ENCODE measurements at places on chromosomes 7 and 10. TPM values are rescaled to one million over a fixed set of nuclear protein-coding genes. Genes with fewer than 3 reads are reported as not detected.

GRCh38 chr10:114012650-114013049 lies 31.0 kb upstream of the ADRB1 start:
- no peaks in the 10 kb centered on the region for H3K36me3 ChIP-seq
- H3K4me3 ChIP-seq = no peak overlapping the region
- no peaks in the 10 kb centered on the region for H3K4me1 ChIP-seq
- H3K27ac ChIP-seq = no peak overlapping the region
- DNase-seq = no peak
- H3K27me3 ChIP-seq = no peaks in the 10 kb centered on the region

- no peak overlapping the region for H3K27ac ChIP-seq
- no peak for DNase-seq
- no peaks in the 10 kb centered on the region for H3K36me3 ChIP-seq
- H3K4me1 ChIP-seq = no peaks in the 10 kb centered on the region
- no peak overlapping the region for H3K4me3 ChIP-seq
- H3K27me3 ChIP-seq = no peaks in the 10 kb centered on the region
Observed at GRCh38 chr10:62545160-62546066, 171.2 kb downstream of the ZNF365 start.

GRCh38 chr7:70710011-70710480 lies 421.9 kb upstream of the GALNT17 start:
- DNase-seq = no peak
- no peak overlapping the region for H3K4me3 ChIP-seq
- H3K4me1 ChIP-seq = peaks cover 5% of the 10 kb centered on the region
- H3K27ac ChIP-seq = no peak overlapping the region
- no peaks in the 10 kb centered on the region for H3K27me3 ChIP-seq
- H3K36me3 ChIP-seq = no peaks in the 10 kb centered on the region

NUTM2A gene
- 0.66 TPM for total RNA-seq

DNA sequence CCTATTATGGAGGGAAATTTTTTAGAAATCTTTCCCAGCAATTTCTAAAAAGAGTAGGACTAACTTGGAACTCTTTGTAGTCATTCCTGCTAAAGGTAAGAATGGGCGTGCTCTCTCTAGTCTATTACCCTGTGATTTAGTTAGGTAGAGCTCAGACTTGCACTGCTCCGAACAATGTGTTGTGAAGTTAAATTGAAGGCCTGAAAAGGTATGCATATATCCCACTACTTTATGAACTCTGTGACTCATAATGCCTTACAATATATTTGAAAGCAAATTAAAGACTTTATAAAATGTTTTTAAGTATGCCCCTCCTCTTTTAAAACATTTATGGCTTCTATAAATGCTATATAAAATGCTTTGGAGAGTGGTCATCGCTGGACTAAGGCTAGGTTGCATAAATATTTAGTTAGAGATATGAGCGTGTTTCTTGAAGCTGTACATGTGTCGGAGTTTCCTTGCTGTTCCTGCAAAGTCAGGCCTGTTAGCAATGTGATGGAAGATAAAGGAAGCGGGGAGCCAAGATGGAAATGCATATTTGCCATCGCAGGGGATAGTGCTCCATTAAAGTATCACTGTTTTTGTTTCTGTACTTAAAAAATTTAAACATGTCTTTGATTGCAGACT lies 761.4 kb downstream of the LRMDA start:
- peaks cover 2% of the 10 kb centered on the region for H3K36me3 ChIP-seq
- peaks cover 3% of the 10 kb centered on the region for H3K4me1 ChIP-seq
- no peak for DNase-seq
- no peaks in the 10 kb centered on the region for H3K27me3 ChIP-seq

CDK6 gene
- total RNA-seq = 26.0 TPM

GRCh38 chr7:27466703-27467102 lies 196.0 kb downstream of the HIBADH start:
- no peaks in the 10 kb centered on the region for H3K36me3 ChIP-seq
- DNase-seq = no peak
- H3K27me3 ChIP-seq = no peaks in the 10 kb centered on the region

ACTL6B gene
- not detected for total RNA-seq

GRCh38 chr7:66164356-66164755 lies 40.8 kb upstream of the TPST1 start:
- H3K4me3 ChIP-seq = no peak overlapping the region
- H3K27ac ChIP-seq = no peak overlapping the region
- H3K27me3 ChIP-seq = no peaks in the 10 kb centered on the region
- DNase-seq = no peak

HOXA7 gene
- 9.3 TPM for total RNA-seq

MAPK8 gene
- 38.9 TPM for total RNA-seq

DNA sequence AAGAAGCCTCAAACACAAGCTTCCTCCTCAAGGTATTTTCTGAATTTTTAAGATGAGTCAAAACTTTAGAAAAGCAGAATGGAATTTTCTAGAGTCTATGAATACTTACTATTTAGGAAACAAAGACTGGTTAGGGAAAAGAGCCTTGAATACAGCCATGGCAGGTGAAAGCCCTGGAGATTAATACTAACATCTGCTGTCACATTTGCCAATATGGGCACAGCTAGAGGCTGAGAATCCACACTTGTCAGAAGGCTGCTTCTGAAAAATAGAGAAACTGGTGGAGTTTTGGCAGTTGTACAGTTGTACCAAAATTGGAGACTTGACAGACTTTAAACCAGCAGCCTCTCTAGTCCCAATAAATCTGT lies 24.3 kb upstream of the CNNM1 start:
- no peak for DNase-seq
- H3K27ac ChIP-seq = no peak overlapping the region
- no peaks in the 10 kb centered on the region for H3K4me1 ChIP-seq
- H3K36me3 ChIP-seq = no peaks in the 10 kb centered on the region

GRCh38 chr7:131322061-131322460 lies 5.6 kb upstream of the MKLN1 start:
- no peak overlapping the region for H3K27ac ChIP-seq
- DNase-seq = no peak
- no peaks in the 10 kb centered on the region for H3K36me3 ChIP-seq
- H3K4me1 ChIP-seq = peaks cover 3% of the 10 kb centered on the region
- H3K4me3 ChIP-seq = no peak overlapping the region

- no peak for DNase-seq
- H3K27ac ChIP-seq = no peak overlapping the region
Observed at GRCh38 chr7:55477781-55478374, 94.4 kb downstream of the VOPP1 start.

DNA sequence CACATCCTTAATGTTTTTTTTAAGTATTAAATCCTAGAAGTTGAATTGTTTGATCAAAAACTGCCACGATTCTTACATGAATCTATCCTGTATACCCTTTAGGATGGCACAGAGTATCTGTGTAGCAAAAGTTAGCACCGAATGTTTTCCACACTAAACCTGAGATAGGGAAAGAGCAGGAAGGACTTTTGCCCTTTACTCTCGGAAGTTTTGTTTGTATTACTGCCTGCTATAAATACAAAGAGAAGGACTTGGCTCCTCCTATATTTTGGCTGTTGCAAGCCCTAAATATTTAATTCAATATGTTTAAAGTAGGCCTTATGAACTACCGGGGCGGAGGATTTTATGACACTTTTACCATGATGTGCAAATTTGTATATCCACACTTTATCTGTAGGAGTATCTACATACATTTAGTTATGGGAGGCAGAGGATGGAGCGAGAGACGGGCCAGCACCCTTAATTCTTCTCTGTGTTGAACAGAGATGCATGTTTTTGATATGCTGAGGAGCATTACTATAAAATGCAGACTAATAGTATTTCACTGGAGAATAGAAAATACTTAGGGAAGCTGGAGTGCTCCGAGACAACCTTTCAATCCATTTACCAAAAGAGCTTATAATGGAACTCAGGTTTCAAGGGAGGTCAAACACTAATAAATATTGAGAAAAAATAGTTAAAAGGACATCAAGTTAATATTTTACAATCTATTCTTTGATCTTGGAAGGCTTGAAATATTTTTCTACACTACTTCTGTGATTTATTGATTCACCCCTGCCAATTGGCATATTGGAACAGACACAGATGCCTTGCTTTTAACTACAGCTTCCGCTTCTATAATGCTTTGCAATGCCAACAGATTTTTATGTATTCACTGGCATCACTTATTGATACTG lies 97.4 kb downstream of the CHN2 start:
- DNase-seq = no peak
- H3K36me3 ChIP-seq = no peaks in the 10 kb centered on the region
- H3K4me1 ChIP-seq = no peaks in the 10 kb centered on the region

GRCh38 chr7:3063016-3063753 lies 19.5 kb upstream of the CARD11 start:
- no peaks in the 10 kb centered on the region for H3K36me3 ChIP-seq
- no peak overlapping the region for H3K27ac ChIP-seq
- no peaks in the 10 kb centered on the region for H3K4me1 ChIP-seq

HMX2 gene
- not detected for total RNA-seq

Data from aorta (tissue), 5 donors.